Right forelimb (tissue), 1 donor: ENCODE measurements at places on chromosomes 4 and X.
A peak's percentile ranks its signal among the peaks of the same experiment; 100 is the strongest.

- no peak for DNase-seq
These were observed 432.1 kb upstream of the NR3C2 start for GRCh38 chr4:148874331-148874730.

- no peak for DNase-seq
These were observed 95.0 kb upstream of the TBL1X start for GRCh38 chrX:9369802-9370291.

DNA sequence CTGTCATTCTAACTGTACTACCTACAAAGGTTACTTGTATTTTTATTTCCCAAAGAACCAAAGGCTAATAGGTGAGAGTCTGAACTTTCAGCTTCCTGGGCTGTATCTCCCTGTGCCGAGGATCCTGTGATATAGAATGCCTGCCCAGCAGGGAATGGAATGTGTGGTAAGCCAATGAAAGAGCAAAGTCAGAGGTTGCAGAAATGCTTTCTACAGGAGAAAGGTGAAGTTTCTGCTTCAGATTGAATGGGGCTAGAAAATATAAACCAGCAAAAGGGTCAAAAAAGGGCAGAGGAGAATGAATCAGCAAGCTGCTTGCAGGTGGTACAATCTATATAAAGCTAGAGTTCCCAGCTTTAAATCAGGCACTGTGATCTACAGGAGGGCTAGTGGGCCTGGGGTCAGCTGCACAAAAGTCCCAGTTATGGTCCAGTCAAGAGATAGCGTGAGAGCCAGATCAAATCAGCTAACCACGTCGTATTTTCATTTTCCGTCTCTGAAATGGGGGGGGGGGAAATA lies 146.1 kb downstream of the DCTD start:
- DNase-seq, result no peak

- DNase-seq, result no peak
These were observed 472.2 kb upstream of the TENM3 start for GRCh38 chr4:181770971-181771370.

DNA sequence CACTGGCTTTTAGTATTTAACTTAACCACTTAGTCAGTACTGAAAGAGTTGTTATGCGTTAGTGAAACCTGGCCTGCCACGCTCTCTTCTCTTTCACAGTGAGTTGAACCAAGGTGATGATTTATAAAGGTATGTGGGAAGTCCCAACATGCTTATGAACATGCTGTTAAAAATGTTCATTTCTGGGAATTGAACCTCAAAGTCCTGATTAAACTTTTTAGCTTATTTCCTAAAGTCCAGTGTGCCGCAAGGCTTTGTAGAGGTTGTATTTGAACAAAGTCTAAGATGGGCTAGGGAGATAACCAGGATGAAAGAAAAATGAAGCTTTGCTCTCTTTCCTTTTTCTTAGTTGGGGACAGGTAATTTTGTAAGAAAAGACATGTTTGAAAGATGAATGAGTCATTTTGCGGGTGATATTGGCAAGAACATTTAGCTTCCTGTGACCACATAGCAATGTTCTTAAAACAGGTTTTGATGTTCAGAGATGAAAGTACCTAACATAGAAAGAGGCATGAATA lies 270.3 kb downstream of the DTHD1 start:
- no peak for DNase-seq

- no peak for DNase-seq
These were observed 123.7 kb downstream of the ARHGAP10 start for GRCh38 chr4:147855571-147856009.

DNA sequence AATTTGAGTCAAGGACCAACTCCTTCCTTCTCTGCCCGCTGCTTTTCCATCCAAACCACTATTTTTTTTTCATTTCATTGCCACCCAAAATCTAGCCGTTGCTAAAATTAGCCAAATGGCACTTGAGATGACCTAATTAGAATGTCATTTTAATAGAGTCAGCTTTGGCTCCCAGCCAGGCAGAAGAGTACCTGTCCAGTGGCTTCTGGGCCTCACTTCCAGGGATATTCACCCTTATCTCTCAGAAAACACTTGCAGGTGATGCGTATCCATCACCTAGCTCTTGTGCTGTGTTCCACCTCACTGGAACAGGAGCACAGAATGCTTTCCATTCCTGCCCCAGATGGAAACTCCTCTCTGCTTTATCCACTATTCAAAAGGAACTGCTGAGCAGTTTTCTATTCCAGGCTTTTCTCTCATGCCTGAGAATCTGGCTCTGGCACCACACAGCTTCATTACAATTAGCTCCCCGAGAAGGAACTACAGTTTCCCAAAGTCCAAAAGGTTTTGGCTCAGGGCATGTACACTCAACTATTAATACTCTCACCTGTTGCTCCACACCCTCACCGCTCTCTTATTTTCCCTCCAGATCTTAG lies 18.5 kb downstream of the MAGEA9B start:
- no peak for DNase-seq

- DNase-seq, result no peak
These were observed 345.2 kb upstream of the GRID2 start for GRCh38 chr4:91958596-91958995.

DNA sequence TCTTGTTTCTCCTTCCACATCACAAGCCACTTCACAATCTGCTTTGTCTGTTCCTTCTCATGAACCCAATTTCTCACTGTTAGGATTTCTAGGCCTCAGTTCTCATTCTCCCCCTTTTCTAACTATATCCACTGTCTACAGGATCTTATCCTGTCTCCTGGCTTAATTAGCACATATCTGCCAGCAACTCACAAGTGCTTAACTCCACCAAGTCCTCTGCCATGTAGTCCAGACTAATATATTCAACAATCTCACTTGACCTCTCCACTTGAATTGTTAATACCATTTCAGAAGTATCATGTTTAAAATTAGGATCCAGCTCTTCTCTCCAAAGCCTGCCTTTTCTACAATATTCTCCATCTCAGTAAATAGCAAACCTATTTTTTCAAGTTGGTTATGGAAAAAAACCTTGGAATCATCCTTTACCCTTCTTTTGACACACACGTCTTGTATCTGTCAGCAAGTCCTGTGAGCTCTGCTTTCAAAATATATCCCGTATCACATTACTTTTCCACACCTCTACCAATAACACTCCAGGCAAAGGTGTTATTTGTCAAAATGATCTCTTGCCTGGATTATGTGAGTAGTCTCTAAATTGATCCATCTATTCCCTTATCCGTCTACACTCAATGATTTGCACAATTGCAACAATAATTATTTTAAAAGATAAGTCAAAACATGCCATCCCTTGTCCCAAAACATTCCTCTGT lies 127.2 kb upstream of the SLIT2 start:
- no peak for DNase-seq

- peak; percentile 30 for DNase-seq
These were observed 34.5 kb downstream of the TNIP2 start for GRCh38 chr4:2721586-2721985.

DNA sequence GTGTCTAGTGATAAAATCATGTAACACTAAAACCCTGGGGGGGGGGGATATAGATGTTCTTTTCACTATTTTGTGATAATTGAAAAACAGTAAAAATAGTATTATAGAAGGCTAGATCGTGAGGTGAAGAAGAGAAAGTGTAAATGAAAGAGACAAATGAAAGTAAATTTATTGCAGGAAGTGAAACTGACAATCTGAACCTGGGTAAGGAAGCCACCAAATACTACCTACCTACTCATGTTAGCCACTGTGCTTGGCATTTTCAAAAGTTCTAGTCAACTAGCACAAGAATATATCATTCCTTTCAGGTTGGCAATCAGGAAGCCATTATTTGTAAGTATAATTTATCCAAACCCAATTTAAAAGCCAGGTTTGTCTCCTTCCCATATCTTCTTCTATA lies 1366.1 kb downstream of the FAM133A start:
- DNase-seq, result no peak

DNA sequence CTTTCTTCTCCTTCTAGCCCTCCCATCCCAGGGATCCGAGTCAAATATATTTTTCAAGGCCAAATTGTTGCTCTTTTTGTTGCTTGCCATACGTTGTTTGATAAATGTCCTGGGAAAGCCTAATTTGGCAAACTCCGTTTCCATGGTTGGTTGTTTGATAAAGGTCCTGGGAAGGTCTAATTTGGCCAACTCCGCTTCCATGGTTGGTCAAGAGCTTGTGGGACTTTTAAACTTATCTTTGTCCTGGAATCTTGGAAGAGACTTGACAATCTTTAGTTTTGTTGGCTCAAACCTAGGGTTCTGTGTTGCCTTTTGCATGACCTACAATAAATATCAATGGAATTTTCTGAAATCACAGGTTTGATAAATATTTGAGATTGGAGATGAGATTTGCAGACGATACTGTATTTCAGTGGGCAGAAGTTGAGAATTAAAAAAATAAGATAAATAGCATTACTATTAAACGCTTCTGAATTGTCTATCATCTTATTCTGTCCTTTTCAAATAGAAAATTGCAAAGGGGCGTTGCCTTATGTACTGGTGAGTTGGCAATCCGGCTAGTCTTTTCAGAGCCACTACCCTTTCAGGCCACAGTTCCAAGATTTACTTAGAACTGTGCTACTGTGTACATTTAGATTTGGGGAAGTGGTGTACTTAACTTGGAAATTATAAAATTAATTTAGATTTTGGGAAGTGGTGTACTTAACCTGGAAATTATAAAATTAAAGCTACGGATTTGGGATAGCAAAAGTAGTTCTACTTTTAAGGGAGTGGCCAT lies 804 bp downstream of the OSTC start:
- DNase-seq, result no peak

DNA sequence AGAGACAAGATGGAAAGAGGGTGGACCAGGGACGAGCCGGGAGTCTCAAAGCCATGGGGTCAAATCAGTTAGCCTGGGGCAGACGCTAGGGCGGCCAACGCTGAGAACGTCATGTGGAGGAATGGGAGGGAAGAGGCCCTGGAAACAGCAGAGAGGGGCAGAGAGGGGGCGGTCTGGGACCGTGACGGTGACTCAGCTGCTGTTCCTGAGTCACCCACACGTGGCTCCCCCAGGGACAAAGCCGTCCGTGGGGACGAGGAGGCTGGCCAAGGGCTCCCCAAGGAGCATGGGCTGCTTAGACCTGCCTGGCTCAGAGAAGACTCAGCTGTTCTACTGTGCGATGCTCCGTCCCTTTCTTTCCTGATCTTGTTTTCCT lies 108.4 kb upstream of the LRPAP1 start:
- no peak for DNase-seq

DNA sequence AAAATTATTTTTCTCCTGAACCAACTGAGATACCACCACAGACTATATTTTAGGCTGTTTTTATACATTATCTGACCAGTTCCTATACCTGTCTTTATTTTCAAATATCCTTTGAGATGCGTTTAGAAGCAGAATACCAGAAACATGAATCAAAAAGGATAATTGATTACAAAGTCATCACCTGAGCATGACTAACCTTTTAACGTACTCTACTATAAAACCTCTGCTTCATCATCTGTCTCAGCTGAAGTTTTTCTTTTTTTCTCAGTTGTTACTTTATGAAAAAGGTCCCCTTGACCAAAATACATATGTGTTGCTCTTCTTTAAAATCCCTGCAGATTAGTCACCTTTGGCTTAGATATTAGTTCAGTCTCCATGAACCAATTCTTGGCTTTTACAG lies 109.8 kb downstream of the AMMECR1 start:
- DNase-seq, result no peak

DNA sequence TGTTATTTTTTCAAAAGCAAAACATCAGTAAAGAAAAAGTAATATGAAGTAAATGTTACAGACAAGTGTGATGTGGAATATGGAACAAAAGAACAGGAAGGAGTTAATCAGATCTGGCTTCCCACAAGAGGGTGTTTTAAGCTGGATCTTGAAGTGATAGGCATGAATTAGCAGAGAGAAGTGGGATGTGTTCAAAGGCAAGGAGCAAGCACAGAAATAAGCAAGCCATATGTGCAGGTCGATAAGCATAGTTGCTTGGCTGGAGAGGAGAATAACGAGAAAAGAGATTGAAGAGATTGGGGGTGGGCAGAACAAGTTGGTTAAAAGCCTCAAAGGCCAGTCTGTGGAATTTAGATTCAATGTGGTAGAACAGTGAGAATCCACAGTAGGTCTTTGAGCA lies 60.9 kb upstream of the PRPS1 start:
- no peak for DNase-seq

GRCh38 chr4:87949961-87950360 lies 25.6 kb upstream of the SPP1 start:
- DNase-seq, result no peak
